ENCODE measurements at places on chromosomes 1 and 21.

DNA sequence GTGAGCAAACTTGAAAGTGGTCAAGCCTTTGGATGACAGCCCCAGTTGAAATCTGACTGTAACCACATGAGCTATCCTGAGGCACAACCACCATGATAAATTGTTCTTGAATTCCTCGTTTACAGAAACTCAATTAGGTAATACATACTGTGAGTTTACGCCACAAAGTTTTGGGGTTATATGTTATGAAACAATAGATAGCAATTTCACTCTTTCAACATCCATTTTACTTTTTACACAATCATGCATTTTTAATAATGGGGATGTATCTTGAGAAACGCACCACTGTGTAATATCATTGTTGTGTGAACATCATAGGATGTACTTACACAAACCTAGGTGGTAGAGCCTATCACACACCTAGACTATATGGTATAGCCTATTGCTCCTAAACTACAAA lies 35.4 kb downstream of the OR2C3 start:
- DNase-seq, result no peak

- no peak for DNase-seq
Observed at GRCh38 chr1:18794051-18794450, 65.4 kb downstream of the TAS1R2 start.

DNA sequence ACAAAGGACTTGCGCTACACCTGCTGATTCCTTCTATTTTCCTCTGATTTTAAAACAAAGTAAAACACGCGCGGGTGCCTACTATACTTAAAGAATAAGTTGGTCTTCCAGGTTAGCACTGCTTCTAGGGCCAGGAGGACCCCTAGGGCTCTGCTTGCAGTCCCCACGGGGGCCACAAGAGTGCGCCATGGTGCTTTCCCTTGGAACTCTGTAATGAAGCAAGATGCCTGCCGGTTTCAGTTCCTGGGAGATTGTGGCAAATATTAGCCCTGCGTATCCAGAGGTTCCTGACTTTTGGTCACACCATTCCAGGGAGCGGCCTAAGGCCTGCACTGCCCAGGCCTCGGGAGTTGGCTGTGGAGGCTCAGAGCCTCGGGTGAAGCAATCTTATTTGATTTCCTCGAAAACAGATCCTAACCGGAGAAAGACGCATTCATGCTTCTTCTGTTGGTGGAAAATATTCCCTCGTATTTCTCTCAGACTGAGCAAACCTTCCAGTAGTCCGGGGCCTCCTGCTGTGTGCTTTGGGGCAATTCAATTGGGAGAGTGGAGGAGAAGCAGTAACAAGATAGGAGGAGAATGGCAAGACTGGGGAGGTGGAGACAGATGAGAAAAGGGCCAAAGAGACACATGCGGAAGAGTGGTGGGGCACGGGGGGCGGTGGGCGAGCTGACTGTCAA lies 25.3 kb downstream of the ADAM30 start:
- DNase-seq, result peak; percentile 45

- no peak for DNase-seq
Observed at GRCh38 chr1:22043198-22043769, 9.2 kb upstream of the CDC42 start.

DNA sequence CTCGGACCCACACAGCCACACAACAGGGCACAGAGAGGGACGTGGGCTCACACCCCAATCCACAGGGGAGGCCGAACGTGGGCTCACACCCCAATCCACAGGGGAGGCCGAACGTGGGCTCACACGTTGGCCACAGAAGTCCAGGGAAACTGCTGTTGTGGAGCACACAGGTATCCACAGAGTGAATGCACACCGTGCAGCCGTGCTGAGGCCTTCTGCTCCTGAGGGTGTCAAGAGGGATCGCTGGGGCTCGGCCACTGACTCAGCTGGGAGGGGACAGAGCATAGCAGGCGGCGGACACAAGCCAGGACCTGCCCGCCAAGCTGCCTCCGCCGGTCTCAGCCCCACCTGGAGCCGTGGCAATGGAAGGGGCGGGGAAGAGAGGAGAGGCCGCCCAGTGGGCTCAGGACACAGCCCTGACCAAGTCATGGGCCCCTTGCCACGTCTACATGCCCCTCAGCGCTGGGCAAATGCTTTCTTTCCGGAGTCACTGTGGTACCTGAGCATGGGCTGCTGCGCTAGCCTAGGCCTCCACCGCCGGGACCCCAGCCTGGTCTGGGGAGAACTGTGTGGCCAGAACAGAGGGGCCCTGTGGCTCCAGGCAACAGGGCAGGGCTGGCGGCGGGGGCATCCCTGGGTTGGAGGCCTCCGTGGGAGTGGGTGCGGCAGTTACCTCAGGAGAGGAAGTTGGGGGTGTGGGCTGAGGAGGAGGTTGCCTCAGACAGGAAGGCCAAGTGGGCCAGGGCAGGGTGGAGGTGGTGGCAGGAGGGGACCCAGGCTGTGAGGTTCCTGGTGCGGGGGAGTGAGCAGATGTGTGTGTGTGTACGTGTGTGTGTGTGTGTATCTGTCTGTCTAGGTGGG lies 1.2 kb downstream of the SYTL1 start:
- DNase-seq, result peak; percentile 53

GRCh38 chr1:53220171-53220961 lies at the start of gene CZIB:
Gene CZIB (minus strand): TSS chr1:53220634. CDS start chr1:53220575, 59 bp downstream.
- DNase-seq, result peak; percentile 86

DNA sequence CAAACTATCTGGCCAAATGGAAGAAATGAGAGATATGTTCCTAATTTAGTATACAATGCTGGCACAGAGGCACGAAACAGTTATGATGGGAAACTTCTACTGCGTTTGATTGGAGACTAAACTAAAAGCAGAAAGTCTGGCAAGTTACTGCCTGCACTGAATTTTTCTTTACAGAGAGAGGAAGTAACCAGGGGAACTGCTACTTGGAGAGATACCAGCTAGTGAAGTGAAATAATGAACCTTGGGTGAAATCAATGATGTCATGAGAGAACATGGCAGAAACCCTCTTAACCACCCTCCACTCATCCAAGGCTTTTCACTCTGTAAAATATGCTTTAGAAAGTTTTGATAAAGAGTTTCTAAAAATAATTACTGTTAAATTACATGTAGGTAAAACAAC lies 29.3 kb downstream of the NIBAN1 start:
- no peak for DNase-seq

DNA sequence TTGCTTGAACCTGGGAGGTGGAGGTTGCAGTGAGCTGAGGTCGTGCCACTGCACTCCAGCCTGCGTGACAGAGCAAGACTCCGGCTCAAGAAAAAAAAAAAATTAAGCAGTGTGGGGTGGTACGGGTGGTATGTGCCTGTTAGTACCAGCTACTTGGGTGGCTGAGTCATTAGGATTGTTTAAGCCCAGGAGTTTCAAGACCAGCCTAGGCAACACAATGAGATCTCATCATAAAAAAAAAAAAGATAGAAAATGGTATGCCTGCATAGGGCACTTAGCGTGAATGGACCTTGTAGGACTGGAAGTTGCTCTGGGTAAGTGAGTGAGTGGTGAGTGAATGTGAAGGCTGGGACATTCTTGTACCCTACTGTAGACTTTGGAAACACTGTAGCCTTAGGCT lies 37.0 kb downstream of the TBCE start:
- DNase-seq, result no peak

- no peak for DNase-seq
Observed at GRCh38 chr1:233215135-233215760, 80.3 kb downstream of the PCNX2 start.

DNA sequence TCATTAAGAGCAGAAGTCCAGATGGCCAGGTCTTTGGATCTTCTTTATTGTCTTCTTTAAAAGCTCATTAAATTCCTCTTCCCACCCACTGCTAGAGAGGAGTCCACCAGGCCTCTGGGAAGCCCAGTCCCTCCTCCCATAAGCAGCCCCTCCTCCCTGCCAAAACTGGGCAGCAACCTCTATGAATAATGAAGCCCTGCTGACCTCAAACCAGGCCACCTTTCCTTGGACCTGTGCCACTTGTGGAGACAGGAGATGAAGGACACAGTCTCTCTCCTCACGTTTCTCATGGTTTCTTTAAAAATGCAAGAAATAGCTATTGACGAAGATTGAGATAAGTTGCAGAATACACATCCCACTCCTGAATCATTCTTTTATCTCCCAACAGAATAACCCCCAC lies 112.8 kb downstream of the EDEM3 start:
- no peak for DNase-seq

GRCh38 chr1:62237950-62238374 lies 43.3 kb downstream of the L1TD1 start:
- no peak for DNase-seq

DNA sequence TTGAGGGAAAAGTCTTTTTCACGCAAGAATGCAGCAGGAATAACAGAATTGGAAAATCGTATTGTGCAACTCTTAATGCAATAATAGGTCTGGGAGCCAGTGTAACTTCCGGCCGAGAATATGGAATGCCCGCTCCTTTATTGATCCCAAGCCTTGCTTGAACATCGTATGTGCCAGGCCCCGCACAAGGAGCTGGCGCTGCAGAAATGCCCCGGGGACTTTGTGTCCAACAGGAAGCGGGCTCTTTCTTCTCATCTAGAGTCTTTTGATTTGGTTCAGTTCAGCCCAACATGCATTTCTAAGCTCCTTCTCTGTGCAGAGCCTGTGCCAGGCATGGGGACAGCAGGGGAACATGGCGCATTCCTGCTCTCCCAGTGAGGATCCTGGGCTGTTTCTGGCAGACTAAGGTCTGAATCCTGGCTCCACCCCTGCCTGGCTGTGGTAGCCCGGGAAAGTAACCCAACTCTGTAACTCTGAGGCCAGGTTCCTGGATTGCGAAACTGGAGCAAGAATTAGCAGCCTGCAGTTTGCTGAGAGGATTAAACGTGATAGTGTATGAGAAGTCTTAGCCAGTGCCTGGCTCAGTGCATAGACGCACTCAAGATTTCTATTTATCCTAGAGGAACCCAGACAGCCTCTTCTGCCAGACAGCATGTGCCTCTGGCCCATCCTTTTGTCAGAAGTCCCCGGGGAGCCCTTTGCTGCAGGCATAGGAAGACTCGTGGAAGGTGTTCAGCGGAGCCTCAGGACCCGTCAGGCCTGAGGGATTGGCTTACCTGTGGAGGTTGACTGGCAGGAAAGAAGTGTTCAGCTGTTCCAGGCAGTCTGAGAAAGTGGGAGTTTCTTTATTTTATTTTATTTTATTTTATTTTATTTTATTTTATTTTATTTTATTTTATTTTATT lies 987 bp upstream of the CDCP2 start:
- no peak for DNase-seq

GRCh38 chr1:89519779-89520358 lies 4.8 kb upstream of the LRRC8B start:
- no peak for DNase-seq

DNA sequence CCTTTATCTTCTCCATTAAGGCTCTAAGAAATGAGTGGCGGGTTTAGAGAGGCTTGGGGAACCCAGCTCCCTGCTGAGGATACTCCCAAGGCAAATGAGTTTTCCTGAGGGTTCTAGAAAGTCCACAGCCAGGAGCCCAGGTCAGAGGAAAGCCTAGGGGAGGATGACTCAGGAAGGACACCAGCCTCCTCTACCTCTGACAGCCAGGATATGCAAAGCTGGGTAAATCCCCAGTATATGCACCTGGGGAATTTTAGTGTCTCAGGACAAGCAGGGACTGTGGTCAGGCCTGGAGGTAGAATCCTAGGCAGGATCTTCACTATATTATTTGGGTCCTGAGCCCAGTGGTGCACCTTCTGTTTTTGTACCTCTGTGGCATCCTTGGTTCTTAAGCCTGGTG lies 23.5 kb upstream of the WNT4 start:
- no peak for DNase-seq

DNA sequence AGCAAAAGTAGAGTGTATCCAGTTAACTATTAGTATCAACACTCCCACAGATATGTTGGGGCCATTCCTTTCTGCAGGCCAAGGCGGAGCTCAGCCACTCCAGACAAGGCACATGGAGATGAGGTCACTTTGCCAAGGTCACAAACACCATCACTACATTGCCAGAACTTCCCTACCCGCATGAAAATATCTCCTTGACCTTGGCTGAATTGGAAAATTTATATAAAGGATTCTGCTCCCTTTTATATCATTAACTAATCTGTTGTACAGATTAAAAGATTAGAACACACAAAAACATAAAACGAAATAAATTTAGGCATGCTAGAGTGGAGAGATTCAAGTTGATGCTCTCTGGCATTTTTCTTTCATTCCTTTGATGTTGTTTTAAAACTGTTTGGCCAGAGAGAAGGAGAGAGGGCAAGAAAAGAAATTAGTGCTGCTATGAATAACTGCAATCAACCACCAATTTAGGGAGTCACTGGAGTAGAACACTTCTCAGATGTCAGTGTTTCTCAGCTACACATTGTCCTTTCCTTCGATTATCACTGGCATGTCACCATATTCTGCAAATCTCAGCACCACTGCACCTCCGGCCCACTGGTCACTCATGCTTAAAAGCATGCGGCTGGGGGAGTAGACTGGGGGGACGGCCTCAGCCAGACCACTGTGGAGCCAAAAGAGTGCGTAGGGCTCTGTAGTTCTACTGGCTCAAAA lies 78.7 kb upstream of the ATP1B1 start:
- DNase-seq, result no peak

GRCh38 chr21:39673736-39674135 lies 61.0 kb downstream of the B3GALT5 start:
- DNase-seq, result no peak

DNA sequence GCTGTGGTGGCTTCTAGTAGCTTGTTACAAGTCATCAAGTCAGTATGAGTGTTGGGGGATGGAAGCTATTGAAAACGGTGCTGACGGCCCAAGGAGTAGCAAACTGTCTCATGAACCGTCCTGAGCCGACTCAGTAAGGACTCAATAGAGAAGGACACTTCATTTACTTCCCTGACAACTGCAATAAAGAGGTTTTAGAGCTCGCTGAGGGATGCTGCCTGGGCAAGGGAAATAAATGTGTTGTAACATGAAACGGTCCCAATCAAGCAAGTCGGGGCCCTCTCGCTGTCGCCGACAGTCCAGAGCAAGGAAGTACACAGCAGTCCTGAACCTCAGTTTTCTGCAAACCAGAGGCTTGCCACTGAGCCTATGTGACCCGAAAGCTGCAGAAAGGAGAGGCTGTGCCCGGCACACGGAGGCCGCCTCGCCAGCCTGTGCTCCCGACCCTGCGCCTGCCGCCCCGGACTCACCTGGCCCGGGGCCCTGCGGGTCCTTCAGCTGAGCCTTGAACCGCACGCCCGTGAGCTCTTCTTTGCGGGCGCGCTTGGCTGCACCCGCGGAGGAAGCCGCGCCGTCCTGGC lies 423 bp downstream of the URB1 start:
- DNase-seq, result no peak

GRCh38 chr1:41749991-41750745 lies 168.6 kb downstream of the HIVEP3 start:
- DNase-seq, result no peak

GRCh38 chr1:153929981-153930948 lies 7.5 kb upstream of the GATAD2B start:
- no peak for DNase-seq

- no peak for DNase-seq
Observed at GRCh38 chr1:145708063-145708462, 895 bp upstream of the PDZK1 start.

DNA sequence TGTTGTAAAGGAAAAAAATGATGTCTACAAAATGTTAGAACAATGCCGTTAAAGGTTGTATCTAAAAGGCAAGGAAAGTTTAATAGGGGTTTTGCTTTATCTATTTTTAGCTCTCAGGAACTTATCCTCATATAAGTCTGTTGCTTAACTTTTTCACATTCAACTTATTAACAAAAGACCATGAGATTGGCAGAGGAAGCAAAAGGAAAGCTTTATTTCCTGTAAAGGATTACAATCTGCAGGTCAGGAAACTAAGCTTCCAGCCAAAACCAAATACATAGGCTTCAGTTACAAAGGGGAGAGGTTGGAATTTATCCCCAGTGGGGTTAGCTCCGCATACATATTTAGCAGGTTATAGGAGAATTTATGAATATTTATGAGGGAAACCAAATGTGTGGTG lies 58.7 kb upstream of the KIAA1614 start:
- DNase-seq, result no peak

Data from stimulated activated CD8-positive, alpha-beta memory T cell treated with anti-CD3 and anti-CD28 coated beads, Interleukin-7, amount 100 ng/mL, for 1 hour (primary cell).